ENCODE measurements at places on chromosomes 11 and 22.

GRCh38 chr11:14308897-14309387, 50.0 kb downstream of the RRAS2 start:
- no peak for DNase-seq

DNA sequence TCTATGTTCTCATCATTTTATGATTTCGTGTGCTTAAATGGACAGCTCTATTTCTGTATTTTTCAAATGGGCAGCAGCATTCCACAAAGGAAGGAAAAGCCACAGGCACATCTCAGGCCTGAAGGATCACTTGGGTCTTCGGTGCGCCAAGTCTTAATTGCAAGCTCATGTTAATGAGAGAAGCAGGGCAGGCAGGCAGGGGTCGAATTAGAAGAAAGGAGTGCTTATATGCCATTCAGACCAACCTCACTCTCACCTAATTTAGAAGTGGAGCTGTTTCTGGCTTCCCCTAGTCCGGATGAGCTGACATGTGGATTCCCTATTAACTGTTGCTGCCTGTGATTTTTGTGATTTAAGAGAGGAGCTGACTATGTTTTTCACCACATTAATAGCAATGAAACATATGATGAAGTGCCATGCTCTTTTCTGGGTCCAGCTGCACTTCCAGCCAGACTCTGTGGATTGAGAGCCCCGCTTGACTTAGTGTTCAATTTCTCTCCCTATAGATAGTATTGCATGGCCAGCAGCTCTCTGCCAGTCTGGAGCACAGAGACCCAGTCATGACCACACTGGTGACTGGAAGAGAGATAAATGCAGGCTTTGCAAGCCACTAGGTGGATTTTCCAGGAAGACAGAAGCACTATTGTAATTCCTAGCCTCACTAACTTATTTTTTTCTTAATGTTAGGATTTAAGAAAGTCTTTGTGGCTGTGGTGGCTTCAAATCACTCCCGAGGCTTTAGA, 373.9 kb upstream of the FAT3 start:
- no peak for DNase-seq

- peak; percentile 5 for DNase-seq
These were observed 39.9 kb upstream of the MYO18B start for GRCh38 chr22:25702040-25702439.

- no peak for DNase-seq
These were observed 57.8 kb downstream of the ST14 start for GRCh38 chr11:130217133-130218031.

DNA sequence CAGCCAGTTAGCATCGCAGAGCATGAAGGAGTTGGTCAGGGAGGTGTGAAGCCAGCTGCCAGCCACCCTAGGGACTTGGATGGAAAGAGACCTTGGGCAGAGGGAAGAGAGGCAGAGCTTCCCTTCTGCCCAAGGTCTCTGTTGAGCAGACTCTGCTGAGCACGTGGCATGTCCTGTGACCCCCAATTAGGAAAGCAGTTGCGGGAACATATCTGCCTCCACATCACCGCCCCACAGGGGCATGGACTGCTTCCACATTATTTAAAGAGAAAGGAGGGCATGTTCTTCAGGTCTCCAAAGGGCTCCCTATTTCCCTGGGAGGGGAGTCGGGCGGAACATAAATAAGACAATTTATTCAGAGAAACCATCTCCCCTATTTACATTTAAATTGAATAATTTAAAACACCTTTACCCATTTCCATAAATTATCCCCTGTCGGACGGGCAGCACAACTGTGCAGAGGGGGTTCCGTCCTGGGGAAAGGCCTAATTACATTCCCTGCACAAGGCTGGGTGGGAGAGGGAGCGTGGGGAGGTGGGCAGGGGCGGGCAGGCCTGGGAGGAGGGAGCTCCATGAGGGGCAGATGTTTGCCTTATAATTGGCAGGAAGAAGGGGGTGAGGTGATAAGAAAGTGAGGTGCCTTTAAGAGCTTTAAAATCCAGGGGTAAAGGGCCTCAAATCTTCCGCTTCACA, 88.8 kb upstream of the THY1 start:
- DNase-seq = no peak

DNA sequence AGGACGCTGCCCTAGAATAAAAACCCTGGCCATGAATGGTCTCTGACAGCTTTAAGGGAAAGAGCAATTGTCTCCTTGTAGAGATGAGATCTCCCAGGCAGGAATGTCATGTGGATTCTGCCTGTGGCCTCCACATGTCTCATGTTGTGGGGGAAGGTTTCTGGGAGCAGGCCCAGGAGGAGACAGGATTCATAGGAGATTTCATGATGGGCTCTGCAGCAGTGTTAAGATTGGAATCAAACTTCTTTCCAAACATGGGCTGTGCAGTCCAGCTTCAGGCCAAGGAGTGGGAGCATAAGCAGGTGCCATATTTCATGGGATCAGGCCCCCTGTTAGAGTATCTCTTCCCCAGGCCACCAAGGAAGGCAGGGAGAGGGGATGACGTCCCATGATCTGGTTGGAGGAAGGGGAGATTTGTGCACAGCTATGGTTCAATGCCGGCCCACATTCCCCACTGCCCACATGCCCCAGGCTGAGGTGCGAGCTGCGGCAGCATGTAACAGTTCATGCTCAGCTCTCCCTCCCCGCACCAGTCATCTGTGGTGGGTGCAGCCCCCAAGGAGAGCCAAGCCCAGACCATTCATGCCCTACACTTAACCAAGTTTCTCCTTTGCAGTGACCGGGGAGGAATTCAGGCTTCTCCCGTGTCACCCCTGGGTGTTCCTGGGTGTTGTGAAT, 42.5 kb downstream of the LMO1 start:
- no peak for DNase-seq

DNA sequence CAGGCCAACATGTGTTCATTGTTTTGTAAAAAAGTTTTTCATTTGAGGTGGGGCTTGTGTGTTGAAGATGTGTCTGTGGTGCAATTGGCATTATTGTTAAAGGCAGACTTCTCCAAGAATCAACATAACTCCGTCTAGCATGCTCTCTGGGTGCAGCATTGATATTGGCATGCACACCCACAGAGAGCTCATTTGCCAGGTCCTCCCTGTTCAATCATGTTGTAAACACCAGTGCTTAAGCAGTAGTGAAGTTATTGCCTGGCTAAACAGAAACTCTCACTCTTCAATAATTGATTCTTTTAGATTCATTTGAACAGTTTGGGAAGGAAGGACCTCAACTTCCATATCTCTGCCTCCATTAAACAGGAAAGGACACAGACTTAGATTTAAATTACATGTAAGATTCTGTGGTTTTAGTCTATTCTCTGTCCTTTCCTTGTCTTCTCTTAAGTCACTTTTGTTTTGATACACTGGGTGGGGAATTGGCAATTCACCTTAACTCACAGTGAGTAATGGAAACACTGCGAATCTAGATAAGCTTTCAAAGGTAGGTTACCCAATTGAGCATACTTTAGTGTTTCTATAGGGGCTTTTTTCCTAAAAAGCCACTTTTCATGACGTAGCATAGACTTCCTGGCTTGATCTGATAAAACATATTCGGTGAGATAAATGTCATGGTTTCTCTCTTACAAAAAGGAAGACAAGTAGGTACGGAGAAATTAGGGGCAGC, 30.8 kb upstream of the EXPH5 start:
- DNase-seq = no peak

- no peak for DNase-seq
These were observed 37.7 kb downstream of the DDI1 start for GRCh38 chr11:104073950-104074705.

GRCh38 chr22:24330636-24331035, 60.0 kb downstream of the SPECC1L start:
- DNase-seq = no peak

GRCh38 chr22:41367039-41367679, 14.6 kb upstream of the TEF start:
- DNase-seq = peak; percentile 95

GRCh38 chr22:45163099-45163450, 650 bp upstream of the NUP50 start:
- peak; percentile 50 for DNase-seq

GRCh38 chr22:24247011-24247507, 2.2 kb upstream of the GGT5 start:
- no peak for DNase-seq
